ENCODE measurements at places on chromosomes 7 and 10. TPM values are rescaled to one million over a fixed set of nuclear protein-coding genes. Genes with fewer than 3 reads are reported as not detected.

- no peak for DNase-seq
These were observed 58.9 kb downstream of the MICALL2 start for GRCh38 chr7:1400371-1400770.

GRCh38 chr7:7173956-7174632 is 8.2 kb upstream of the C1GALT1 start:
- DNase-seq: no peak

The FRMPD2 gene
- 0.32 TPM for polyA plus RNA-seq

GRCh38 chr10:113030453-113030852 is 80.4 kb downstream of the TCF7L2 start:
- no peak for DNase-seq

The UPF2 gene
- 37.1 TPM for polyA plus RNA-seq

DNA sequence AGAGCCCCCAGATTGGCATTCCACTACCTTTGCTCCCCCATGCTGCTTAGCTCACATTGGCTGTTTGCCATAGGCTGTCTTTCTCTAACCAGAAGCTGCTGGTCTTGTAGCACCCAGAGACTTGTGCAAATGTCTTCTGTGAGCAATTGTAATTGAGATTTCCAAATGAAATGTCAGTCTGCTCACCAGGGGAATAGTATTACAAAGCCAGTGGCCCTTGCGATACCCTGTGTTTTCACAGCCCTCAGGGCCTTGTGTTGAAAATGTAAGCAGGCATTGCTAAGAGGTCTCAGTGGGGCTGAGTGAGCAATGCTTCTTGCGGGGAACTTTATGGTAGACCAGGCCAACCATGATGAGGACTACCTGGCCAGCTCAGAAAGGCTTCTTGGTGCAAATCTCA is 746.5 kb downstream of the LRMDA start:
- no peak for DNase-seq

DNA sequence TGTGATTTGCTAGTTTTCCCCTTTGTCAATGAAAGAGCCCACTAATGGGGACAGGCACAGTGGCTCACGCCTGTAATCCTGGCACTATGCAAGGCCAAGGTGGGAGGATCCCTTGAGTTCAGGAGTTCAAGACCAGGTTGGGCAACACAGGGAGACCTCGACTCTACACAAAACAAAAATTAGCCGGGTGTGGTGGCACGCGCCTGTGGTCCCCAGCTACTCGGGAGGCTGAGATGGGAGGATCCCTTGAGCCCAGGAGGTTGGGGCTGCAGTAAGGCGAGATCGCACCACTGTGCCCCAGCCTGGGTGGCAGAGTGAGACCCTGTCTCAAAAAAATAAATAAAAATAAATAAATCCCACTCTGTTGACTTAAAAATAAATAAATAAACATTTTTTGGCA is 5.1 kb downstream of the WIPI2 start:
- DNase-seq: no peak

GRCh38 chr7:1617957-1618356 is 48.1 kb upstream of the PSMG3 start:
- no peak for DNase-seq

DNA sequence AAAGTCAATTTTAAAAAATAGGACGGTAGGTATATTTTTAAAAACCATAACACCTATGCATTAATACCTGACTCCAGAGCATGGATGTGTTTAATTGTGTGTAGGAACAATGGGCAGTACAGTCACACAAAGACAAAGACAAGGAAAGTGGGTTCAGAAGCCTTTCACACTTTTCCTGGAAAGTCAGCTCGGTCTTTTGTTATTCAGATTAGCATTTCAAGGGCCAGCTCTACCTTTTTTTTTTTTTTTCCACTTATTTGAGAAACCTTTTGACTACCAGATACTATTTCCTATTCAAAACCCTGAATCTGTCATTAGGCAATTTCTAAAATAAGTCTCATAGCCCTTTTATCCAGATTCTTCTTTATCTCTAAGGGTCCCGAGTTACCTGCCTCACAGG is 401.9 kb downstream of the PARD3 start:
- no peak for DNase-seq

The LLCFC1 gene
- 0.24 TPM for polyA plus RNA-seq

DNA sequence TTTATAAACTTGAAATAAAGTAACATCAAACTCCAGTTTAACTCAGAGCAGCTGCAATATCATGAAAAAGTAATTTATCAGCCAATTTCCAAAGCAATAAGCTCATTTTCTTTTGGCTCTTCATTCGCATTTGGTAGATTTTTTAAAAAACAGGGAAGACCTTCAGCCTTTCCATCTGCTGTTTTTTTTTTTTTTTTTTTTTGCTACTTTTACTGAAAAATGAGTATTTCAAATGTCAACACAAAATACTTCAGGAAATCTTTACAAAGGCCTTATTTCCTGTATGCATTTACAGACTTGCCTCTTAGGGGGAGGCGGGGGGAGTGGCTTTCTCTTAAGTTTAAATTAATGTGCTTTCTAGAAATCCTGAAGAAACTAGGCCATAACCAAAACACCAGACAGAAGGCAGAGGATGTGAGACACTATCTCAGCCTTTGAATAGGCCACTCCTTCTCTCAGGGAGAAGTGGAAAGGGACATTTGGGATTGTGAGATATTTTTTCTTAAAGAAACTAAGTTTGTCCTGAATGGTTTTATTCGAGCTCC is 91.8 kb downstream of the COL28A1 start:
- no peak for DNase-seq

The SMARCD3 gene
- polyA plus RNA-seq: 90.4 TPM

The GIMAP1 gene
- polyA plus RNA-seq: 2.0 TPM

DNA sequence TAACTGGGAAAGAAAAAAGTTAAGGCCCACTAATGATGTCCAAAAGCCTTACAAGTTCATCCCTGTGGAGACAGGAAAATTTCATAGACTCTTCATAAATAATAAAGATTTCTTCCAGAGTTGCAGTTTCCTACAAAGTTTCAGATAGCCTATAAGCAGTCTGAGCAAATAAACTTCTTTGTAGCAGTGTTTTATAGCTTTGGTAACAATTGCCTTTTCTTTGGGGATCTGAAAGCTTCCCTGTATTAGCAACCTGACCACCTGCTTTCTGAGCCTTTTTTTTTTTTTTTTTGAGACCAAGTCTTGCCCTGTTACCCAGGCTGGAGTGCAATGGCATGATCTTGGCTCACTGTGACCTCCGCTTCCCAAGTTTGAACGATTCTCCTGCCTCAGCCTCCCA is 150.0 kb downstream of the NRBF2 start:
- no peak for DNase-seq

The CXCL12 gene
- 411 TPM for polyA plus RNA-seq

The CADPS2 gene
- polyA plus RNA-seq: 39.1 TPM

The BET1 gene
- 48.2 TPM for polyA plus RNA-seq

DNA sequence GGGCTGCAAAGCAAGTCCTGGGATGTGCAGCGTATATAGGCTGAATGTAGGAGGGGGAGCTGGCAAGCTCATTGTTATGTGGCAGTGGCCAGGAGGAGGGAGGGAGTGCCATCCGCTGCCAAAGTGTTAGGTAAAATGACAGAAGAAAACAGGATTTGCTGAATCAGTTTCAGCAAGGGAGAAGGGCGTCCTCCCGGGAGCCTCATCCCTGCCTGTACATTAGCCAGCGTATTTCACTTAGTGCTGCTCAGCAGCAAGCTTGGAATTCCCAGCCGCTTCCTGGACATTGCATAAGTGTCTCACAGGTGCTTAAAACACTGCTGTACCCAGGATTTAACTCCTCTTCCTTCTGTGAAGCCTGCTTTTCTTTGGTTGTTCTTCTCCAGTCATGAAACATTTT is 2.5 kb downstream of the NIPSNAP2 start:
- DNase-seq: no peak

The AKR1D1 gene
- polyA plus RNA-seq: 0.10 TPM

DNA sequence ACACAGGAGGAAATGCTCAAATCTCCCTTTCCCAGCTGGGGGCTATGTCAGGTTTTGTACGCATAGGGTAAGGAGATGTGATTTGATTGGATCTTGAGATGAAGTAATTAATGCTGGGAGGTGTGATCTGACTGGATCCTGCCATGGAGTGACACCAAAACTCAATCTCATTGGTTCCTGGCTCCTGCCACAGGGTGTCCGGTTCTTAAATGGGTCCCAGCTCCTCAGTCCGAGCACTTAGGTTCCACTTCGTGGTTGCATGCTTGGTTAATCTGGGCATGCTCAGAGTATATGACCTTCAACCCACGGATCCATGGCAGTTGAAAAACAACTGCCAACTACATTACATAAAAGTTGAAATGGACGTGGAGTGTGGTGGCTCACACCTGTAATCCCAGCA is 3.1 kb upstream of the ZNF12 start:
- no peak for DNase-seq

DNA sequence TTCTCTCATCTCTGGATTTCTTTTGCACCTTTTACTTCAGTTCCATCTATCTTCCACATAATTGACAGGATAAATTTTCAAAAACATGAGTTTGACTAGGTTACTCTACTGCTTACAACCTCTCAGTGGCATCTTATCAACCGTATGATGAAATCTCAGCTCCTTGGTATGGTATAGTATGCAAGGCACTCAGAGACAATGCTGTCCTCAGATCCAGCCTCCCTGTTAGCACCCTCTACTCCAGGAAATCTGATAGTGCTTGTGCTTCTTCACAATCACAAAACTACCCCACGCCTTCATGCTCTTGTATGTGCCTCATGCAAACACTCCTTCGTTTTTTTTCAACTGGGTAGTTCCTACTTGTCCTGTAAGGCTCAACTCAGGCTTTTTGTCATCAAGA is 330.7 kb downstream of the GPR158 start:
- no peak for DNase-seq

GRCh38 chr10:122258136-122259074 is 12.7 kb upstream of the BTBD16 start:
- DNase-seq: no peak

The CABCOCO1 gene
- 2.9 TPM for polyA plus RNA-seq

GRCh38 chr7:103947026-103947655 is 42.3 kb downstream of the RELN start:
- no peak for DNase-seq

The NME8 gene
- not detected for polyA plus RNA-seq

DNA sequence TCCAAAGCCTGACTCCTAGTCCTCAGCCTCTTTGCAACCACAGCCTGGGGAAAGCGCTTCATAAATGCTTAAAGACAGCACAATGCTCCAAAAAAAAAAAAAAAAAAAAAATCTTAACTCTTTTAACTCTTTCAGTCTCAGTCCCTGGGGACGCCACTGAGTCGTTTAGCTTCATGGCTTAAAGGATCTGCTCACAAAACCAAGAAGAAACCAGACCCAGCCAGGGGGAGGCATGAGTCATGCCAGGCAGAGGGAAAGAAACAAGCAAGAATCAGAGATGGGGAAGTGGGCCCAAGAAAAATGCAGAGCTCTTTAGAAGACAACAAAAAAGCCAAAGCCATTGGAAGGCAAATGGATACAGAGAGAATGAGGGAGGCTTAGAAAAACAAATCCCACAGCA is 32.5 kb upstream of the DOCK1 start:
- DNase-seq: no peak

DNA sequence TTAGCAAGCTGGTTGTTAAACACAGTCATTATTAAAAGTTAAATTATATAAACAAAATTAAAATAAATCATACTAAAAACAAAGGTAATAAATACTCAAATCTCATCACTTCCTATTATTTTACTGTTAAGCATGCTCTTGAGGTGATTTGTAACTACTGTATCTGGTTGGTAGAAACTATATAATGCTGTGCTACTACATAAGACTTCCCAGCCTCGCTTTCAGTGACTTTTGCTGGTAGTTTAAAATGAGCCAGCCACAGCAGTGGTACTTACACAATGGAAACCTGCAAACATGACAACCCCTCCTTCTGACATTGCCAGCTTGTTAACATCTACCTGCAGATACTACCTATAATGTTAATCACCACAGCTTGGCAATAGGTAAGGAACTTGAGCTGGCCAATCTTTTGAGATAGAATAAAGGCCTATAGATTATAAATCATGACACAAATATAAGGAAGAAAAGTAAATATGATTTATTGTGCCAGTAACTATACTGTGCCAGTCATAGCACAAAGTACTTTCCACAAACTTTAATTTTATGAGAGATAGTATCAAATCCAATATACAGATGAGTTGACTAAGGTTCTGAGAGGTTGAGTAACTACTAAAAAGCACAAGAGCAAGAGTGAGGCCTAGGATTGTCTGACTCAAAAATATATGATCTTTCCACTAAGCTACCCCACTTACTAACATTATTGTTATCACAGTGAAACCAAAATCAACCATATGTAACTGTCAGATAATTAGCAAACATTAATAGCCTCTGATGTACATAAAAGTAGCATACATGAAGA is 181.1 kb upstream of the ASAH2 start:
- no peak for DNase-seq

- no peak for DNase-seq
These were observed 9.3 kb downstream of the PNLIPRP2 start for GRCh38 chr10:116630020-116630419.
